ENCODE measurements at places on chromosomes 3 and 15.

GRCh38 chr3:85360742-85361387 is 402.1 kb downstream of the CADM2 start:
- DNase-seq, result no peak

DNA sequence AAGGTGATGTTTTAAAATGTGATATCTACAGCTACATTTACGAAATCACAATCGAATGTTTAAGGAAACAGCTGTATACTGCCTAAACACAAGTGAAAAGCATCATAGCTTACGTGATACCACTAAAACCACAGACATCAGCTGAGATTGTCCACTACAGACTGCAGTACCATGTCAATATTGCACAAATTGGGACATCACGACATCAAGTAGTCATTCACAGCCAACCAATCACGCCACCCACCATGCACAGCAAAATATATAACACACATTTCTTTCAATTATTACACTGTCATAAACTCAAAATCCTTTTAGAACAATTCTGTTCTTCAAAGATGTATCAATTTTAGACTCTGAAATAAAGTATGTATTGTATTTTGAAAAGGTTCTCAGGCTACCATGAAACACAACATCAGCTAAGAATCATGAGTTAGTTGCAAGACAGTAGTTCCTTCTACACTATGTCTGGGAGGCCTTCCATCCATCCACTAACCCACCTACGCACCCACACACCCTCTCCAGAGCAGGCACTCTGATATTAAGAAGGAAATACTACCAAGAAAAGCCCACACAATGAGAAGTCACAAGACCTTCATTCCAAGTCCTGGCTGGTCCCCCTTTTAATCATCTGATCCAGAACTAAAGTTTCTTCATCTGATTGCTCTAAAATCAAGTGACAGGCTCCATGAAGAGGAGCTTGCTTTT is 3.1 kb downstream of the DMXL2 start:
- no peak for DNase-seq

GRCh38 chr3:57727106-57727505 is 29.0 kb upstream of the SLMAP start:
- DNase-seq, result no peak

DNA sequence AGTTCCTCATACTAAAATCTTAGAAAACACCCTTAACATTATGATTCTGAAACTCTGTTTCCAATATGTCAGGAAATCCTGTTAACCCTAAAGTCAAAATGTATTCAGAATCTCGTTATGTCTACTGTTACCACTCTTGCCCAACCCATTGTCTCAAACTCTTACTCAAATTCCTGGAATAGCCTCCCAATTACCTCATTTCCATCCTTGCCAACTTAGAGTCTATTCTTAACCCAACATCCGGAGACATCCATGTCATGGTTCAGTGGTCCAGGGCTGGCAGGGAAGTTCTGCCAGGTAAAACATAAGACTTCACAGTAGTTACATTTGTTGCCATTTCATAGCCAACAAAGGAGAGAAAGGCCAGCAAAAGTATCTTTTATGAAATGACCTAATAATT is 593.9 kb downstream of the PYDC2 start:
- no peak for DNase-seq

DNA sequence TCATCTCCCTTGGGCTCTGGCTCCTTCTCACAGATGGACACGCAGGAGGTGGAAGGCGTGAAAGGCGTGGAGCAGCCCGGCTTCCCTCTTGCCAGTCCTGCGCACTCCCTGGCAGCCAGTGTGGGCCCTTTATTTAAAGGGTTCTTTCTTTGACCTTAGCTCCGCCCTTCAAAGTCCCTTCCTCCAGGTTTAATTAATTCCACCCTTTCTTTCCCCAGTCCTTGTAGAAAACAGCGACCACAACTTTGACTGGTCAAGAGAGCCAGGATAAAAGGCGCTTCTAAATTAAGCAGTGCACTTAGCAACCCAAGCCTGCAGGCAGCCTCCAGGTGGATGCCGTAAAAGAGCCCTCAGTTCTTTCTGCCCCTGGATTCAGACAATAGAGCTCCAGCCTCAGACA is at the start of gene HDC:
Gene HDC, minus strand, starts transcription at position 107 of the 400 bp plus-strand sequence. Its CDS starts 103 bp downstream, at position 4.
- DNase-seq, result no peak

DNA sequence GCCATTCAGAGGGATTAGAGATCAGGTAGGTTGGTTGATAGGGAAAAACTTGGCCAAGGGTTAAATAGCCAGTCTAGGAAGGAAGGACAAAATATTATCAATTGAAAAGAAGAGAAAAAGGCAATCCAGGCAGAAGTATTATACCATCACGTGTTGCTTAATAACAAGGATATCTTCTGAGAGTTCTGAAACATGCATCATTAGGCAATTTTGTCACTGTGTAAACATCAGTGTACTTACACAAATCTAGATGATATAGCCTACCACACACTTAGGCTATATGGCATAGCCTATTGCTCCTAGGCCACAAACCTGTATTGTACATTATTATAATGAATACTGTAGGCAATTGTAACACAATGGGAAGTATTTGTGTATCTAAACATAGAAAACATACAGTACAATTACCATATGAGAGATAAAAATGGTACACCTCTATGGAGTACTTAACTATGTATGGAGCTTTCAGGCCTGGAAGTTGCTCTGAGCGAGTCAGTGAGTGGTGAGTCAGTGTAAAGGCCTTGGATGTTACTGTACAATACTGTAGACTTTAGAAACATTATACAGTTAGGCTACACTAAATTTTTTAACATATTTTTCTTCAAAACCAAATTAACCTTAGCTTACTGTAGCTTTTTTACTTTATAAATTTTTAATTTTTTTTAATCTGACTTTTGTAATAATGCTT is 2.7 kb downstream of the TEX55 start:
- DNase-seq, result no peak
